ENCODE measurements at places on chromosomes 12 and 14. TPM values are rescaled to one million over a fixed set of nuclear protein-coding genes. Genes with fewer than 3 reads are reported as not detected.

BMP4 gene
- 7.4 TPM for total RNA-seq

OAS1 gene
- total RNA-seq: not detected

TAS2R7 gene
- not detected for total RNA-seq

SINHCAF gene
- 35.7 TPM for total RNA-seq

GUCY2C gene
- not detected for total RNA-seq

P2RX4 gene
- 23.6 TPM for total RNA-seq

SERPINA10 gene
- not detected for total RNA-seq

PMCH gene
- not detected for total RNA-seq

SCN8A gene
- total RNA-seq: 0.74 TPM

ACOT4 gene
- total RNA-seq: 1.6 TPM

CCDC38 gene
- total RNA-seq: not detected

INHBE gene
- 10.9 TPM for total RNA-seq

SLC25A21 gene
- total RNA-seq: 0.59 TPM

SPX gene
- total RNA-seq: 1.2 TPM

DHRS2 gene
- total RNA-seq: not detected

FGF23 gene
- total RNA-seq: not detected

FAM222A gene
- 0.15 TPM for total RNA-seq

TAS2R42 gene
- not detected for total RNA-seq

PAH gene
- total RNA-seq: not detected

GALC gene
- 14.7 TPM for total RNA-seq

SERPINA9 gene
- not detected for total RNA-seq

METAP2 gene
- 60.7 TPM for total RNA-seq

TMBIM6 gene
- 305 TPM for total RNA-seq

C1RL gene
- total RNA-seq: 26.2 TPM

TUBA1A gene
- 2,410 TPM for total RNA-seq

LRRC9 gene
- total RNA-seq: not detected

AQP5 gene
- total RNA-seq: not detected

LUM gene
- total RNA-seq: 100 TPM

GLS2 gene
- under 0.01 TPM for total RNA-seq

TEX22 gene
- under 0.01 TPM for total RNA-seq

GYS2 gene
- not detected for total RNA-seq

OR6C70 gene
- not detected for total RNA-seq

TMEM229B gene
- not detected for total RNA-seq

HDAC7 gene
- total RNA-seq: 55.8 TPM

POC1B gene
- total RNA-seq: 13.8 TPM

ARL6IP4 gene
- 203 TPM for total RNA-seq

CSRP2 gene
- total RNA-seq: 63.9 TPM

PDZRN4 gene
- not detected for total RNA-seq

EGLN3 gene
- total RNA-seq: 0.34 TPM

CD4 gene
- 5.2 TPM for total RNA-seq

Data from bronchus fibroblast of lung (primary cell).